AG10803 (cell line): ENCODE measurements at places on chromosomes 2 and 18.

DNA sequence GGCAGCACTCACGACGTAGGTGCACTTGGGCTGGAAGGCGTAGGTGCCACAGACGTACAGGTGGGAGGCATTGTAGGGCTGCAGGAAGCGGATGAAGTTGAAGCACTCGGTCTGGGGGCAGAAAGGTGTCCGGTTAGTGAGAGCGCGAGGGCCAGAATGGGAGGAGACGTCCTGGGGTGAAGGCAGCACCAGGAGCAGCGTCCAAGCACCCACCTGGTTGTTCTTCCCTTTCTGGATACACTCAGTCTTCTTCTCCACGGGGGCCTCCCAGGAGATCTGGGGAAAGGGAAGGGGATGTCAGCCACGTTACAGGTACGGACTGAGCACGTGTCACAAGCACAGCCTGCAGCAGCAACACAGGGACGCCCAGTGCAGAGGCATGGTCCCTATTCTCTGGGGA lies 4.2 kb downstream of the SEMA4C start:
- no peak for DNase-seq

- DNase-seq = no peak
Observed at GRCh38 chr2:29336341-29337241, 221.4 kb downstream of the CLIP4 start.

DNA sequence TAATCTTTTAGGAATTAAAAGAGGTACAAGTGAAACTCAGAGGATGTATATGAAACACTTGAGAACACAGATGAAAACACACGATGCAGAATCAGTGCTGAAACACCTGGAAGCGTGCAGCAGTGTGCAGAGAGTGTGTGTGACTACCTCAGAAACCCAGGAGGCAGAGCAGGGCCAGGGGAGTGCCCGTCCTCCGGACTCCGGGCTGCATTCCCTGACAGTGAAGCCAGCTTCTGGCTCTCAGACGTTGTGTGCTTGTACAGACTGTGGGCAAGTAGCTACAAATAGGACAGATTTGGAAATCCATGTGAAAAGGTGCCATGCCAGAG lies 34.6 kb downstream of the ZNF407 start:
- DNase-seq = no peak

DNA sequence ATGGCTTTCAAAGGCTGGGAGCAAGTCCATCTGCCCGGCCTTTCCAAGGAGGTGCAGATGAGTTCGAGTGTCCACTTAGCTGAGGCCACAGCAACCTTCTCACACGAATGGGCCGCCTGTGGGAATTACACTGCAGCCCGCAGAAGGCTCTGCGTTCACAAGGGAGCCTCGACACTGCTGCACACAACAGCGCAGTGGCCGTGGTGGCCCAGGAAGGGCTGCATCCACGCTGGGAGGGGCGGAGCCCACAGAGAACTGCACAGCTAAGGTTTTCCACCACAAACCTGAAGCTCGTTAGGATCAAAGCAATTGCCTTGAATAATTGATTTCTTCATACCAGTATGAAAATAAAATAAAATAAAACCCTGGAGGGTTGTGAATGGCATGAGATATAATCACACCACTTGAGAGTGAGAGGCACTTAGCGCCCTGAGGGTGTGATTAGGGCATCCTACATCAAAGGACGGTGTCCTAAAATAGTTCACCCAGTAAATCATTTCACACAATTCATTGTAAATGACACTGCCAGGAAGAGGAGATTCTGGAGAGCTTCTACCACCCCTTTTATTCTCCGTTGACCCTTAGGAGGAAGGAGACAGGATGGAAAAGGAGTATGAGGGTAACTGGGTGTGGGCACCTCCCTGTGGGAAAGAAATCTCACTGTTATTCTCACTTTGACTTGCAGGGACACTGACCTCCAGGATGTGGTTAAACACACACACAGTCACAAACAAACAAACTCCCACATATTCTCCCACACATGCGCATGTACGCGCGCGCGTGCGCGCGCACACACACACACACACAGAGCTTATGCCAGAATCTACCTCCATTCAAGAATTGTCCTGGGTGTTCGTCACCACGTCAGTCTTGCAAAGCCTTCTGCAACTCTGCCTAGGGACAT lies 256.6 kb upstream of the ID2 start:
- no peak for DNase-seq

- peak; percentile 93 for DNase-seq
Observed at GRCh38 chr2:75646583-75647425, at the start of gene MRPL19. MRPL19 (plus strand) TSS chr2:75646783; CDS start chr2:75646808, 25 bp downstream.

DNA sequence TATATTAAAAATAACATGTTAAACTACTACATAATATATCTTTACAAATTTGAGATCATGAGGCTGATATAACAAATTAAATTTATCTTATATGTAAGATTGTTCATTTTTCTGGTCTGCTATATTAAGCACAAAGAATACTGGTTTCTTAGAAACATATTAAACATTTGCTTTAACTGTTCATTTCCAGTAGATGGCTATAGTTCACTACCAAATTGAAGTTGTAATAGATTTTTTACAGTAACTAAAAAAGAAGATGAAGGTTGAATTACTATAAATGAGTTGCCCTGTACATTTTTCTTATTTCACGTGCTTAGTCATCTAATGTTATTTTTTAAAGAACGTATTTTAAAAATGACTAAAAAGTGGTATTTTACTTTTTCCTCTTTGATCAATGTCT lies 57.0 kb downstream of the ZNF407 start:
- DNase-seq = peak; percentile 44

DNA sequence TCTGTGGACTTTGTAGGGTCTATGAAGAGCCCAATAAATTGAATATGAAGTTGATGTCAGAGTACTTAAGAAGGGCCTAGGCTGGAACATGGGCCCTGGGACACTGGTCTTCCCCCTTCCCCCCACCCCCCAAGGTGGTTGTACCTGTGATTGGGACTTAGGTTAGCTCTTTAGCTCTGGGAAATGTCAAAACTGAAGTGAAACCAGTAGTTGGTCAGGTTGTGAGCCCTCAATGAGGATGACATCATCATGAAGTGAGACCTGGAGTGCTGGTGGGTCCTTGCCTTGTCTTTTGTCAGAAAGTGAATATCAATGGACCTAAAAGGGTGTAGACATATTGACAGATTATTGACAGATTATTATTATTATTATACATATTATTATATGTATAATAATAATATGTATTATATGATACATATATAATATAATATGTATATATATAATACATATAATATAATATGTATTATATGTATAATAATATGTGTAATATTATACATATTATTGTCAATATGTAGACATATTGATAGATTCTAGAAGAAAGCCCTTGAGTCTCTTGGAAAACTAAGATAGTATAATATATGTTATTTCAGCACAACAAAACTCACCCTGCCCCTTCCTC lies 5.4 kb downstream of the MARS2 start:
- DNase-seq = no peak

- peak; percentile 76 for DNase-seq
Observed at GRCh38 chr2:25894135-25894830, 16.0 kb upstream of the ASXL2 start.

DNA sequence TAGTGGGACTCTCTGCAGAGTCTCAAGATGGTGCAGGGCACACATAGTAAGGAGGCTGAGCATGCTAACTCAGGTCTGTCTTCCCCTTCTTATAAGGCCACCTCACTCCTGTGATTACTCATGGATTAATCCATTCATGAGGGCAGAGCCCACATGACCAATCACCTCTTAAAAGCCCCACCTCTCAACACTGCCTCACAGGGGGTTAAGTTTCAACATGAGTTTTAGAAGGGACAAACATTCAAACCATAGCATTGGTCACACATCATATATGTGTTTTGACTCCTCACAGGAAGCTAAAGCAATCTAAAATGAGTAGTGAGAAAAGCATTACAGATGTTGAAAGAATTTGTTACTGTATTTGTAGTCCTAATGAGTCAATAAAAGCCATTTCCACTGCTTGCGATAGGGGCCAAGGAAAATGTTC lies 57.5 kb downstream of the DTNA start:
- DNase-seq = peak; percentile 93

DNA sequence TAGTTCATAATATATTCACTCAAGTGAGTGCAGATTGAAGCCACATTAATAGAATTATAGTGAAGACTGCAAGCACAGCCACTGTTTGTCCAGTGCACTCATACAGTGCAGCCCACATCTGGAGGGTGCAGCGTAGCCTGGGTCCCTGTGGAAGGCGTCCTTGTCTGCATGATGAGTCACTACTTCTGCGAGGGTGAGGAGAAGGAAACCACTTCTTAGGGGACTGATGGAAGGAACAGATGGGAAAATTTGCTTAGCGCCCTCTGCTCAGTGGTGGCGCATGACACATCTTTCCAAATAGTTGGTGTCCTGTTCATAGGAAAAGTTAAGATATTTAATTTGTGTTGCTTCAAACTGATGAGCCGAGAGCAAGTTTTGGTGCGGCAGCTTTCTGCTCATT lies 330.4 kb upstream of the SMIM21 start:
- no peak for DNase-seq

DNA sequence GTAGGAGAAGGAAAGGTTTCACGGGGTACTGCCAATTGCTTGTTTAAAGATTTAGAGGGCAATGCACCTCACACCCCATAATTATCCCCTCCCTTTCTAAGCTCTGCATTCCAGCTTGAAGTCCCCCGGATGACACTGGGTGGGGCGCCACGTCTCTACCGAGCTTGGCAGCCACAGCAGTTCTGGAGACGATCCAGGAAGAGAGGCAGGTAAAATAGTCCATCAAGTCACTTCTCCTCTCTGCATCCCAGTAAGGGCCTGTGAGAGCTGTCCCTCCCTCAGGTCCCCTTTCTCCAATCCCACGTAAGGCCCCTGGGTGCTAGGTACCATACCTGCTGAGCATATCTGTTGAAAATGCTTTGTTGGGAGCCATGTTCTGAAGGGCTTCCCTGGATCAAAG lies 65.7 kb downstream of the CAPN13 start:
- DNase-seq = no peak

DNA sequence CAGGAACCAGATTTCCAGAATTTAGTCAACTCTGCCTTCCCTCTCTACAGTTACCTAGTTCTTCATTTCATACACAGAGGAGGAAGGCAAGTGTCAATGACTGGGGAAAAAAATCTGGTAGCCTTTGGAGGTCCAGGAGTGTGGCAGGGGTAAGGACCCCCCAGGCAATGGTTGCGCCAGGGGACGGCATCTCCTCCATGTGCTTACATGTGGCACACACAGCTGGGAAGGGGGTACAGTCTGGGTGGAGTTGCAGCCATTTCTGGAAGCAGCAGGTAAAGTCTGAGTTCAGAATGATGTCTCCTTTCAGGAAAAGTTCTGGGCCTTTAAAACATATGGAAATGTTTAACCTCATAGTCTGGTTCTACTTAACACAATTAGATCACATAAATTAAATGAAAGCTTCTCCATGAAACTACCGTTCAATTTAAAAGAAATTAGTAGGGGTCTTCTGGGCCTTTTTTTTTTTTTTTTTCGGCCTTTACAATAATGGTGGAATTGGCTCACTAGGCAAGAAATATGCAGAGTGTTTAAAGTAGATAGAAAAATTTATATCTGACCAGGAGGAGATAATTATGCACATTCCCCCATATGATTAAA lies 153.6 kb upstream of the EPC2 start:
- no peak for DNase-seq

- DNase-seq = peak; percentile 29
Observed at GRCh38 chr18:70453058-70453775, 164.4 kb downstream of the SOCS6 start.

GRCh38 chr18:24530630-24531111 lies 70.2 kb downstream of the HRH4 start:
- DNase-seq = peak; percentile 34

DNA sequence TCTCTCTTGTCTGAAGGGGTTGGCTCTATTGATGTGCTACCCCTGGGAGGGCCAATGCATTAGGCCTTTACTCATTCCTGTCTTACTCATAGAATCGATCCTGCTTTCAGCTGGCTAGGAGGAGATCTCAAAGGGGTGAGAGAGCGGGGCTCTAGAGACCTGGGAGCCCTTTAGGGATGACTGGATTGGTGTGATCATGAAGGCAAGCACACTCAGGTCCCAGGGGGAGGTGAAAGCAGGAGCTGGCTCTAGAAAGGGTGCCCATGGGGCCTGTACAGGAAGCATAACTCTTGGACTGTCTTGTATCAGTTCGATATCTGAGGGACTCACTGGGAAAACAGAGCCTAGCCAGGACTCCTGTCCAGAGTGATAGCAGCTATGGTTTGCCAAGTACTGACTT lies 47.8 kb downstream of the INPP4A start:
- no peak for DNase-seq

GRCh38 chr2:73904952-73905351 lies 12.1 kb downstream of the ACTG2 start:
- DNase-seq = no peak

DNA sequence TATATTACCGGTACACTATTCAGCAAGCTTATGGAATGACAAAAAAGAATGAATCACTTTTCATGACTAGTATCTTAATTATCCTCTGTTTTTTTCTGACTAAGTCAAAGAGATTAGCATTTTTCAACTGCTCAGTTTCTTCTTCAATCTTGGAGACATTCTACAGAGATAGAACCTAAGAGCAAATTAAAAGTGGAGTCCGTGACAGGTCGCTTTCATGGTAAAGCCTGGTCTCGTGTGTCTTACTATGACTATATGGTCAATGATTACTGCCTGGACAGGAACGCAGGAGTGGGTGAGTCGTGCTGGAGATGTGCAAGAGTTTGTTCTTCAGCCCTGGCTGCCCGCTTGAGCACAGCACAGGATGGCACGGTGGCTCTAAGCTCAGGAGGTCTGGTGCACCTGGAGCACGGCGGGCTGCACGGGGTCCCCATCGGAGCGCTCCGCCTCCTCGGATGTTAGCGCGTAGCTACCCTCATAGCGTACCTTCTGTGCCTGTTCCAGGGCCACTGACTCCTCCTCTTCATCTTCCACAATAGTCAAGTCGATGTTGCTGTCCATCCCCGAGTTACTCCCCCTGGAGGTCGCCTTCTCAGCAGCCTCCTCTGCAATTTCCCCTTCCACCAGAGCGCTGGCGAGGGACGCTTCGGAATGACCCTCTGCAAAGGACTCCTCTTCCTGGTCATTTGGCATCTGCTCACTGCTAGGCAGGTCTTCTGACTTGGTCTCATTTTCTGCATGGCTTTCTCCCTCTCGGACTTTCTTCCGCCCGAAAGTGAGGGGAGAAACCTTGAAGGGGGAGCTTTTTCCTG lies 11.1 kb downstream of the CAVIN2 start:
- no peak for DNase-seq

DNA sequence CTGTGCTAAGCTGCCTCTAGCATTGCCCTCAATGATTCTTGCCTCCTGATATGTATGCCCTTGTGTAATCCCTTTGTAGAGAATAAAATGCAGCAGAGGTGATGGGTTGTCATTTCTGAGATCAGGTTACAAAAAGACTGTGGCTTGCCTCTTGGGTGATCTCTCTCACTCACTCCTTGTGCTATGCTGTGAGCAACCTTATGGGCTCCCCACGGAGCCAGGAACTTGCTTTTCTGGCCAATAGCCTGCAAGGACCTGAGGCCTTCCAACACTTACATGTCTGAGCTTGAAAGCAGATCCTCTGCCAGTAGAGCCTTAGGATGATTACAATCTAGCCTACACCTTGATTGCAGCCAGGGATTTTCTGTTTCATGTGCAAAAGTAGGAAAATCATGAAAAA lies 123.1 kb upstream of the XIRP2 start:
- no peak for DNase-seq

GRCh38 chr18:564708-565561 lies 15.2 kb upstream of the CETN1 start:
- DNase-seq = peak; percentile 23
